ENCODE measurements at places on chromosomes 13 and 19.

- no peak for DNase-seq
These were observed 165.6 kb upstream of the NBEA start for GRCh38 chr13:34776390-34776981.

GRCh38 chr13:36214163-36214921 lies at the start of gene SOHLH2:
Gene SOHLH2, minus strand, starts transcription at chr13:36214556. Its CDS starts 30 bp downstream, at chr13:36214526.
- DNase-seq = no peak

DNA sequence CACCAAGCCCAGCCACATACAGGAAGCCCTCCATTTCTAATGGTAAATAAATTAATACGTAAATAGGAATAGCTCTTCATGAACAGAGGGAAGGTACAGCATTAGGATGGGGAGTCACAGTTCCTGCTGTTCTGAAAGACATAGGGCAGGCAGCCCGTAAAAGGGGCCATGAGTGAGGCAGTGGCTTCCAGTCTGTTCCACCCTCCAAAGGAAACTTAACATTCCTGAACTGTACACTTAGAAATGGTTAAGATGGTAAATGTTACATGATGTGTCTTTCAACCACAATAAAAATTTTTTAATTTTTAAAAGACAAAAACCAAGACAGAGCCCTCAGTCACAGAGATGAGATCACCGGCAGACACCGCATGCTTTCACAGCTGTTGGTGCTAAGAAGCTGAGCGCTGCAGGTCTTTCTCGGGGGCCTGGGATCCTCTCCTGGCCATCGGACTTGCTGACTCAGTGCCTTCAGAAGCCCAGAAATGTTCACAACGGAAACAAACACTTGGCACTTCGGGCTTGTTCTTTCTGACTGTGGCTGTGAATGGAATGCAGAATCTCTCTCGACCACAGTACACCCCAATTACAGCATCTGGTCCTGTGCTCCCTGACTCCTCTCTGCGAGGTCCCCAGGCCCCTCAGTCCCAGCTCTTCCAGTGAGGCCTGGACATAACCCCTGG lies 36.4 kb downstream of the EPS15L1 start:
- peak; percentile 24 for DNase-seq

DNA sequence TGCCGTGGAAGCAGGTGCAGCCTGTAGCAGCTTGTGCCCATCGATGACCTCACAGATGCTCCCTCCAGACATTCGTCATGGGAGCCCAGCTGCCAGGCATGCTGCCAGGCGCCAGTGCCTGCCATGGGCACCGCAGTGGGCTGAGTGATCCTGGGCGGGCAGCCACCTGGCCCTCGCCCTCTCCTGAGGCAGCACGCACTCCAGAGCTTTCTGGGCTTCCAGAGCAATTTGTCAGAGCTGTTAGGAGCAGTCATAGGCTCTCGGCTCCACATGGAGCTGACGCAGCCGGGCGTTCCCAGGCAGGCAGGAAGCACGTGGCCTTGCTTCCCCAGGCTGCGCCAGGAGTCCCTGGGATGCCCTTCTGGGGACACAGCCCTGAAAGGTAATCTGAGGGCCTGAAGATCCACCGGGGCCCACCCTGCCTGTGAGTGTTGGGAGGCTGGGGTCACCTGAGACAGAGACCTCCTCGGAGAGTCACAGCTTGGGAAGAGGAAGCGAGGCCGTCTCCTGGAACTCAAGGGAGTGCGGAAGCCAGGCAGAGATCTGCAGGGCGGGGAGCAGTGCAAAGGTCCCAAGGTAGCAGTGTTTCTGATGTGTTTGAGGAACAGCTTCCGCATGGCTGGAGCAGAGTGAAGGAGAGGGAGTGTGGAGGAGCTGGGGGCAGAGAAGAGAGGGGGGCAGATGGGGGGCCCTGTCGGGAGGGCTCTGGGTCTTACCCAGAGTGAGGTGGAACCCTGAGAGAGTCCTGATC lies 50.6 kb downstream of the DPF1 start:
- DNase-seq = peak; percentile 82

- no peak for DNase-seq
These were observed 19.8 kb upstream of the GPR12 start for GRCh38 chr13:26780411-26780810.

- no peak for DNase-seq
These were observed 14.2 kb upstream of the PGLS start for GRCh38 chr19:17497149-17497798.

GRCh38 chr13:91894316-91894715 lies 495.9 kb downstream of the GPC5 start:
- no peak for DNase-seq

DNA sequence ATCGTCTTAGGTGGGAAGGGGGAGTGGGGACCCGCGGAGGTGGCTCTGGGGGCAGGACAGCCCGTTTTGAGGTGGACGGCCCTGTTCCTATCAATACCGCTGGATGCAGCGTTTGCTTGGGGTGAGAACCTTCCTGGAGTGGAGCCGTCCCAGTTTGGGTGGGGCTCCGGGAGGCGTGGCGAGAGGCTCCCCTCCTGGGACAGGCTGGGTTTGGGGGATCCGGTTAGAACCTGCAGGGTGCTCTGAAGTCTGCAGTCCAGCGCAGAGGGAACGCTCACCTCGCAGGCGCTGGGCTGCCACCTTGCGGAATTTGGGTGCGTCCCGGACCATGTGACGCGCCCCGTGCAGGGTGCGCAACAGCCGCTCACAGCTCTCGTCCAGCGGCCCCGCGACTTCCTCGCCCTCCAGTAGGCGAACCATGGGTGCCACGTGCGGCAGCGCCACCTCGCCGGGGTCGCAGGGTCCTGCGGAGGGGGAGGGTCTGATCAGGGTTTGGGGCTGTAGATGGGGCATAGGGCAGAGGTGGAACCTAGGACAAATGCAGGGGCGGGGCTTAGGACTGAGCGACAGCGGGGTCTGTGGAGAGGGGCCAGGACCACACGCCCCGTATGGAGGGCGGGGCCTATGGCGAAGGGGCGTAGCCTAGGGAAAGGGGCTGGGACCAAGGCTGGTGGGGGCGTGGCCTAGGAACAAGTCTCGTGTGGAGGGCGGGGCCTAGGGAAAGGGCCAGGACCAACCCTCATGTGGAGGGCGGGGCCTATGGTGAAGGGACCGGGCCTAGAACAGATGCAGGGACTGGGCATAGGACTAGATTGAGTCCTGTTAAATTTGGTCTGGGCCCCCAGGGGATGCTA lies 13.8 kb downstream of the SH2D3A start:
- DNase-seq = no peak

GRCh38 chr13:24618011-24618955 lies 61.9 kb upstream of the ATP12A start:
- DNase-seq = no peak

DNA sequence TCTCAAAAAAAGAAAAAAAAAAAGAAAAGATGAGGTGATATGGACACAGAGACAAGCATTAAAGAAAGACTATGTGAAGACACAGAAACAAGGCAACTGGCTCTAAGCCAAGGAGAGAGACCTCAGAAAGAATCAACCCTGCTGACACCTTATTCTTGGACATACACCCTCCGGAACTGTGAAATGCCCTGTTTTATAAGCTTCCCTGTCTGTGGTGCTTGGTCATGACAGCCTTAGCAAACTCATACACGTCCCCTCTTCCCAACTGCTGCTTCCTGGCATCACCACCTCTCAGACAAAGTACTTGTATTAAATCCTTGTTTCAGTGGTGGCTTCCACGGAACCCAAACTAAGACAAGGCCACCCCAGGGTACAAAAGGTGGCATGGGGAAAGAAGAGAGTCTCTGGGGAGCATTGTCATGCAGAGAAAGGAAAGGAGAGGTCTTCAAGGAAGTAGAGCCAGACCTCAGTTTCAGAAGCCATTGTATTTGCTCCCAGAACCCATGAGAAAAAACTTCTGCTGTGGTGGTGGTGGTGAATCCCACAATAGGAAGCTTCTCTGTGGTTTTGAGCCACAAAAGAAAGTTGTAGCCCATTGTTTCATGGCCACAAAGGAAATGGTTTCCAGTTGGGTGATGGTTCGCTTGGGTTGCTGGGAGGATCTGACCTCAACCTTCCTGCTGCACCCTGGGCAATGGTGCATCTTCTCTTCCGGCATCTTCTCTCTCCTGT lies 16.3 kb upstream of the TSPAN16 start:
- DNase-seq = no peak

- no peak for DNase-seq
These were observed 2.3 kb downstream of the EML2 start for GRCh38 chr19:45636902-45637301.

DNA sequence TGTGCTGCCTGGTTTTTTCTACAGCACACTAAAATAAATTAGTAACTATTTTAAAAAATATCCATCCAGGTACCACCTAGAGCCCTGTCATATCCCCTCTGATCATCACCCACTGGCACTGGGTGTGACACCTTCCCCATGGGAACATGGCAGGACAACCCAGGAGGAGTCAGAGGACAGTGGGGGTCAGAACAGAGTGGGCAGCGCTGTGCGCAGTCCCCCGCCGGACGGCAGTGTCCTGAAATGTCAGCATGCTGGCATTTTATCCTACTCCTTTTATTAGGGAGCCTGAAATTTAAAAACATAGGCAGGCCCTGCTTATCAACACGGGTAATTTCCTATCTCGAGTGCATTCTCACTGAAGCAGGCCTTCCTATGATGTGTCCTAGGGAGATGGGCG lies 42.1 kb upstream of the GAS6 start:
- no peak for DNase-seq

Data from occipital lobe (tissue), 3 donors.